ENCODE measurements at places on chromosomes 5 and 9. TPM values are rescaled to one million over a fixed set of nuclear protein-coding genes. Genes with fewer than 3 reads are reported as not detected.

Gene MGAT1
- 106 TPM for total RNA-seq

Gene FAM221B
- not detected for total RNA-seq

Gene KIF4B
- total RNA-seq, result 0.05 TPM

Gene FREM1
- total RNA-seq, result not detected

Gene AMBP
- total RNA-seq, result not detected

Gene OBP2B
- total RNA-seq, result not detected

Gene PCDHGB7
- total RNA-seq, result 0.13 TPM

Gene LHX3
- total RNA-seq, result not detected

Gene IFNB1
- total RNA-seq, result 0.23 TPM

Gene CD274
- total RNA-seq, result 60.4 TPM

Gene SPARC
- total RNA-seq, result not detected

Gene CCDC152
- total RNA-seq, result 4.3 TPM

Gene FCN2
- not detected for total RNA-seq

Gene FBN2
- total RNA-seq, result not detected

Gene STPG3
- total RNA-seq, result 1.2 TPM

Gene NMUR2
- total RNA-seq, result not detected

Gene MSMP
- not detected for total RNA-seq

Gene EPB41L4B
- total RNA-seq, result 2.0 TPM

Gene FBLL1
- not detected for total RNA-seq

Gene NRG2
- not detected for total RNA-seq

Data from activated T-helper 1 cell treated with anti-CD3 and anti-CD28 coated beads, Interleukin-12 subunit alpha, Interleukin-12 subunit beta, Interleukin-2, Interleukin-4 antibody, amounts not matched to agents 30 ng/mL and 10 ng/mL and 1 ng/mL, durations not matched to agents 14 hours and 24 hours and 36 hours (primary cell).